ENCODE measurements at places on chromosomes 2 and 18. TPM values are rescaled to one million over a fixed set of nuclear protein-coding genes. Genes with fewer than 3 reads are reported as not detected.
A peak's percentile ranks its signal among the peaks of the same experiment; 100 is the strongest.

DNA sequence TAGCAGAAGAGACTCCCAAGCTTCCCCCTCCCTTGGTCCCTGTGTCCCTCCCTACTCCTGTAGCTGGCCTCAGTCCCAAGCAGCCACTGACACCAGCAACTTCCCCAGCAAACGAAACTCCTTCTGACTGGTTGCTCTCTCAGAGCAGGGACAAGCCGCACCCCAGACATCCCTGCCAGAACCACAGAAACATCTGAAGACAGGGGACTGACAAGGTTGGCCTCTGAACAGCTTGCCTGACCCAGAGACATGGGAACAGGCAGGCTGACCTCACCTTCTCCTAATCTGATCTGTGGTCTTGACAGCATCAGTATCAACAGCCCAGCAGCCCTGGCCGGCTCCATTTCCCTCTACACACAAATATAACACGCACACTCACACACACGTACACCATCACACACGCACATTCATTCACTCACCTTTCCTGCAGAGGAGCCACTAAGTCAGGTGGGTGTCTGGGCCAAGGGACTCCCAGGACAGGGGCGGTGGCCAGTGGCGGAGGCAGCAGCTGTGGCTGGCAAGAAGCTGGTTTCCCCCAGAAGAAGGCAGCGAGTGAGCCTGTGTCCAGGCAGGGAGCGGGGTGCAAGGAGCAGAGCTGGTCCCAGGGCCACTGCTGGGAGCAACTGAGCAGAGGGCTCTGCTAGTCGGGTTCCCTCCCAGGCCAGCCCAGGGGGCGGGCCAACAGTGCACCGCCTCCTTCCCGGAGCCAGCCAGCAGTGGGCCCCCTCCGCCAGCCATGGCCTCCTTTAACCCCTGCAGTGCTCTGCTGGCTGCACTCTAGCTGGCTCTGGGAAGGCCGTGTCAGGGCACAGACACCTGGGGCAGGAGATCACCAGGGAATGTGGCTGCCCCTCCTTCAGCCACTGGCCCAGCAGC is 59.1 kb downstream of the TNS1 start:
- DNase-seq = peak; percentile 59
- no peaks in the 10 kb centered on the region for H3K36me3 ChIP-seq
- H3K4me1 ChIP-seq = peaks cover 14% of the 10 kb centered on the region
- peak overlapping the region; percentile 35 for H3K4me3 ChIP-seq

GRCh38 chr2:108806371-108807113 is 20.0 kb downstream of the CCDC138 start:
- H3K27me3 ChIP-seq = no peaks in the 10 kb centered on the region
- H3K36me3 ChIP-seq = peaks cover 32% of the 10 kb centered on the region
- no peak overlapping the region for H3K27ac ChIP-seq
- no peaks in the 10 kb centered on the region for H3K4me1 ChIP-seq
- no peak overlapping the region for H3K4me3 ChIP-seq

DNA sequence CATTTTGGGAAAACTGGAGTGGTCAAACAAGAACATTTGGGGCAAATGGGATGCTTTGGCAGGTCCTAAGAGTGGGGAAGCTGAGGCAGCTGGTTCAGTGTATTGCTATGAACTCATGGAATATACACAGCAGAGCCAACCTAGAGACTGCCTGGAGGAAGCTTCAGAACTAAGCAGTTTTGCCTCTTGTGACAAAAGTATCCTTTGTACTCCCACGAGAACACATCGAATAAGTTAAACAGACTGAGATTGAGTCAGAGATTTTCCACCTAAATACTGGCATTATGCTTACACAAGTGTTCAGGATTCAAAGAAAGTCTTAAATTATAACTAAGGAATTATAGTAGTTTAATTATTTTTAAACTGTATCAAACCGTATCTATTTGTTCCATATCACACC is 5.2 kb upstream of the ARMC9 start:
- no peak overlapping the region for H3K27ac ChIP-seq
- H3K36me3 ChIP-seq = no peaks in the 10 kb centered on the region
- no peak overlapping the region for H3K4me3 ChIP-seq
- DNase-seq = no peak
- no peaks in the 10 kb centered on the region for H3K27me3 ChIP-seq

DNA sequence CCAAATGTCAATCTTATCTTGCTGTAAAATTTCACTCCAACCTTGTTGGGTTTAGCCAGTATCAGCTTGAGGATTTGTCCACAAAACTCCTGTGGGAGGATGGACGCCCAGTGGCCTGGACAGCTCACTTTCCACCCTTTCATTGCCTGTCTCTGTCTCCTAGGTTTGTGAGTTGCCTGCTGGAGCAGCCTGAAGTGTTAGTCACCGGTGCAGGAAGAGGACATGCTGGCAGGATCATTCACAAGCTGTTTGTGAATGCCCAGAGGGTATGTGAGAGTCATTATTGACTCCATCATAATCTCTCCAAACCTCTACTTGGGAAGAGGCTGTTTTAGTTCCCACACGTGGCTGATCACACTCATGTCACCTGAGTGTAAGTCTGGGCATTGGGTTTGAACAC is 112.3 kb downstream of the RAB3GAP1 start:
- H3K4me1 ChIP-seq = no peaks in the 10 kb centered on the region
- no peaks in the 10 kb centered on the region for H3K27me3 ChIP-seq
- H3K4me3 ChIP-seq = no peak overlapping the region
- H3K27ac ChIP-seq = no peak overlapping the region
- peaks cover 59% of the 10 kb centered on the region for H3K36me3 ChIP-seq

DNA sequence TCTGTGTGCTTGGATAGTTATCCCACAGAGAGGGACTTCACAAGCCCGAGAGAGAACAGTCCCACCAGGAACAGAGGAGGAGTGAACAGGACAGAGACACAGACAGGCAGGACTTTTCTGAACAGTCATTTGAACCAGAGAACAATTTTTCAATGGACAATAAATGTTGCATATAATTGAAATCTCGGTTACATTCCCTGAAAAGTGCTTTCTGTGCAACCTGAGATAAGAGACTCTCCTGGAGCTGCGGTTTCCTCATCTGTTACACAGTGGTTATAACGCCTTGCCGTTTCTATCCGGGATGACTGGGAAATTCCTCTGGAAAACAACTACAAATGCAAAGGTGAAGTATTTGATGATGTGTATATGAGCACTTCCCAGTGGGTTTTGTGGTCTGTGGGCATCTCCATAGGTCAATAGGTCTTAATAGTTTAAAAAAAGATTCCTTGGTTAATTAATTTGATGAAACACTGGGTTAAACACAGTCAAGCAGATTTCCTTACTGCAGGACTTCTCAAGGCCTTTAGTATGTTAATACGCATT is 87.2 kb upstream of the HPCAL1 start:
- H3K36me3 ChIP-seq = no peaks in the 10 kb centered on the region
- no peak overlapping the region for H3K27ac ChIP-seq
- no peak overlapping the region for H3K4me3 ChIP-seq
- H3K27me3 ChIP-seq = no peaks in the 10 kb centered on the region
- no peaks in the 10 kb centered on the region for H3K4me1 ChIP-seq

DNA sequence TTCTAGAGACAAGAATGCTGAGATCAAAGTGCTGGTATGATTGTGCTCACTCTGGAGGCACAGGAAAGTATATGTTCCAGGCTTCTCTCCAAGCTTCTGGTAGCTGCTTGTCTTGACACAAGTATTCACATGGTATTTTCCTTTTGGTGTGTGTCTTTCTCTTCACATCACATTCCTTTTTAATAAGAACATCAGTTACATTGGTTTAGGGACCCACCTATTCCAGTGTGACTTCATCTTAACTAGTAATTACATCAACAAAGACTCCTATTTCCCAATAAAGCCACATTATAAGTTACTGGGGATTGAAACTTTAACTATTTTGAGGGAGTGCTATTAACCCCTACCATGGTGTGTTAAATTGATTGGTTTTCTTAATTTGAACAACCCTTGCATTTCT is 119.1 kb downstream of the FSIP2 start:
- no peak for DNase-seq
- no peaks in the 10 kb centered on the region for H3K27me3 ChIP-seq

DNA sequence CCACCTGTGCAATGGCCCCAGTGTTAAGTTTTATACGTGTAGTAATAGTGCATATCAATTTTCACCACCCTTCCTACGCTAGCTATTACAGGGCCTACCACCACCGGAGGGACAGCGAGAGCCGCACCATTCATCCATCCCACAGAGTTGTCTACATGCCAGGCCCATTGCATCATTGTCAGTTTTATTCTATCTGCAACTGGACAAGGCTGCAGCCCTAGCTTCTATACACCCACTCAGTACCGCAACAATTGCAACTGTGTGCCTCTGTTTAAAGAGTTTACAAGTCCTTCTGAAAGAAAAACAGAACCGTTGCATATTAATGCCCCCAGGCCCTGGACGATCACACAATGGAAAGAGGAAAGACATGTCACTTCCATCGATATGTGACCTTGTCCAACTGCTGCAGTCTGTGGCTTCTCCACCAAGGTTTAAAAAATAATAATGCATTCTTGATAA is 58.6 kb downstream of the ZEB2 start:
- H3K27ac ChIP-seq = peak overlapping the region; percentile 89
- H3K36me3 ChIP-seq = peaks cover 8% of the 10 kb centered on the region
- H3K4me3 ChIP-seq = no peak overlapping the region
- peaks cover 49% of the 10 kb centered on the region for H3K4me1 ChIP-seq
- peak; percentile 80 for DNase-seq
- no peaks in the 10 kb centered on the region for H3K27me3 ChIP-seq

ZNF396 gene
- total RNA-seq = 0.79 TPM

TSPYL6 gene
- not detected for total RNA-seq

AFF3 gene
- 0.18 TPM for total RNA-seq

Data from SJSA1 (cell line).